ENCODE measurements at places on chromosomes 3 and 15. TPM values are rescaled to one million over a fixed set of nuclear protein-coding genes. Genes with fewer than 3 reads are reported as not detected.

GRCh38 chr3:155846119-155846518, 8.1 kb downstream of the SLC33A1 start:
- DNase-seq, result no peak

GRCh38 chr15:78228356-78228996, 5.9 kb downstream of the ACSBG1 start:
- no peak for DNase-seq

DNA sequence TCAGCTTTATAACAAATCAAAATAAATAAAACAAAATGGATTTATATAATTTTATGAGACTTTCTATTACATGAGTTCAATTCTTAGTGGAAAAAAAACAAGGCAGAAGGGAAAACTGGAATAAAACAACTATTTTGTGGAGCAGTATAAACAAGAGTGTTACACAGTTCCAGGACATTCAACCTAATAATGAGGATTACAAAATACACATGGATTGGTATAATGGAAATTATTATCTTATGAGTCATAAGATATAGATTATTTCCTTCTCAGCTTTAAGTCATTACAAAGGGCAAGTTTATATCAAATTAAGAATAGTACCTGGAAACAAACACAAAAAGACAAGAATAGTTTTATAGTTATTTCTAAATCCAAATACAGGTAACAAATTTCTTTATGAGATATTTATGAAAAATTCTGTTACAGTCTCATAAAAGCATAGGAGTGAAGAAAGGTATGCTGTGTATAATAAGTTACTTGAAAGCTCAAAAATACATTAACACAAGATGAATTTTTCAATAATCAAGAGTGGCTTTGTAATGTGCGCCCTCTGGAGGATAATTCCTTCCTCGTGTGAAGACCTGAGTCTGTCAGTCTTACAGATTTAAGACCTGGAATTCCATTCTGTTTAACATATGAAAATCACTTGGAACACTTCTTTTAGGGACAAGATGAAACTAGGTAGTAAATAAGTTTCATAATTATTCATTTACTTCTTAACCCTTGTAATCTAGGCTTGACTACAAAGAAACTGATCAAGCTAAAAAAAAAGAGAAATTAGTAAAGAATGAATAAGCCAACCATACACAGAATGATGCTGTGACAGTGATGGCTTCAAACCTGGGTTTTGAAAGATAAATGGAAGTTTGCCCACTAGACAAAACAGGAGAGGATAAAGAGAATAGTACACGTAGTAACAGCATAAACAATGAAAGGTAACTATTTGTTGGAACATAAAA, 9.5 kb downstream of the COPS2 start:
- no peak for DNase-seq

DNA sequence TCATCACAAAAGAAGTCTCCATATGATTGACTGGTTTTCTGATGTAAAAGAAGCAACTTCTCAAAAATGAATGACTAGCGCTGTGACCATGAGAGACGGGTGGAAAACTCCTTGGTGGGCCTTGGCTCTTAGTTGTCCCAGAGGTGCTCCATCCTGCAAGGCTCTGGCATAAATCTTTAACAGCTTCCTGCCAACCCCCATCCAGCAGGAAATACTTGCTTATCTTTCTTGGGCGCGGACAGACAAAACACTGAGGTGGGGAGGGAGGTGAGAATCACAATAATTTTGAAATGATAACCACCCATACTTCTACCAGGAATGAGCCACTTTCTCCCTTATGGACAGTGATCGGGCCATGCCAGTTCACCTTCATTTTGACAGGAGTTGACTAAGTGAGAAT, 128.6 kb downstream of the STT3B start:
- no peak for DNase-seq

- no peak for DNase-seq
Measured at GRCh38 chr3:115525731-115526130, 97.6 kb upstream of the GAP43 start.

CGNL1 gene
- total RNA-seq, result 9.6 TPM

TPRG1 gene
- total RNA-seq, result 2.9 TPM

AAGAB gene
- total RNA-seq, result 37.8 TPM

Measured in esophagus muscularis mucosa (tissue), 4 donors.